NCI-H1092 (cell line): ENCODE measurements at places on chromosomes 7 and 10.

GRCh38 chr10:67017218-67017617, 91.4 kb downstream of the LRRTM3 start:
- no peak for DNase-seq

GRCh38 chr7:114048386-114049235, 129.8 kb upstream of the PPP1R3A start:
- DNase-seq, result no peak

GRCh38 chr10:50417886-50418830, 166.8 kb upstream of the ASAH2 start:
- DNase-seq, result no peak

GRCh38 chr7:99772565-99772964, 11.4 kb downstream of the CYP3A4 start:
- DNase-seq, result no peak

DNA sequence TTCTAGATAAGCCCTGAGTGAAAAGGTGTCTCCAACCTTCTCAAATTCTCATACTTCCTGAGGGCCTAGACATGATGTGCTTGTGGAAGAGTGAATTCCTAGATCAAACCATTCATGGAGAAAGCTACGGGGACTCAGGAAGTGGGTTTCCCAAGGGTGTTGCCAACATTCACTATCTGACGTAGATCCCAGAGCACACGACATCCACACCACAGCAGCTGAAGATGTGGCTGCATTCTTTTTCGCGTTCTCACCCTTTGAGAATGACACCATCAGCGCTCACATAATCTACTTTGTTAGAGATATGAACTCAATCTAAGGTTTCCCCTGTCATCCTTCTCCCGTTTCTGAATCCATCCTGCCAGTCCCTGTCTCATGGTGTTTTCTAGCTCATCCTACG, 290.8 kb downstream of the DNAJB6 start:
- DNase-seq, result no peak

DNA sequence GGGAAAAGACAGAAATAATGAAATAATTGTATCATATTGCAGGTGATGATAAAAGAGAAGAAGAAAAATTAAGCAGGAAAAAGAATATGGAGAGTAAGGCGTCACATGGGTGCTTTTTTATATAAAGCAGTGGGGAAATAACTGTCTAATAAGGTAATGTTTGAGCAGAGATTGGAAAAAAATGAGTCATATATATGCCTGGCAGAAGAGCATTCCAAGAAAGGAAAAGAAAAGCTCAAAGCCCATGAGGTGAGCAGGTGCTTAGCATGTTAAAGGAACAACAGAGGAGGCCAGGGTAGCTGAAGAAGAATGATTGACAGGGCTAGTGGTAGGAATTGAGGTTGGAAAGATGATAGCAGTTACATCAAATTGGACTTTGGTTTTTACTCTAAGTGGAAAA, 739.5 kb downstream of the SORCS1 start:
- DNase-seq, result no peak

GRCh38 chr10:99172128-99172738, 63.4 kb downstream of the HPSE2 start:
- DNase-seq, result no peak

DNA sequence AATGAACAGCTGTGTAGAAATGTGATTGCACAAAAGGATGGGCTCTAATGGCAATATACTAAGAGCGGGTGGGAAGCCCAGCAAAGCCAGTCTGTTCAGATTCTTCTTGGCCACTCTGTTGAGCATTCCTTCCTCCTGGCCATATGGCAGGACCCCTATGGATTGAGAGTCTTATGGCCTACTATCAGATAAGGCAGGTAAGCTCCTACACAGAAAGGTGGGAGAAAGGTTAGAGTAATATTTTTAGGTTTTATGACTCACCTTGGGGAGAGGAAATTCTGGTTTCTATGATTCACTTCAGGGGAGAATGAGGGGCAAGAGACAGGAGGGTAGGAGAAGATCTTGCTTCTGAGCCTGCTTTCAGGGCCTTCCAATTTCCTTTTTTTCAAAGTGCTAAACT, 15.1 kb upstream of the AKR1B10 start:
- no peak for DNase-seq

DNA sequence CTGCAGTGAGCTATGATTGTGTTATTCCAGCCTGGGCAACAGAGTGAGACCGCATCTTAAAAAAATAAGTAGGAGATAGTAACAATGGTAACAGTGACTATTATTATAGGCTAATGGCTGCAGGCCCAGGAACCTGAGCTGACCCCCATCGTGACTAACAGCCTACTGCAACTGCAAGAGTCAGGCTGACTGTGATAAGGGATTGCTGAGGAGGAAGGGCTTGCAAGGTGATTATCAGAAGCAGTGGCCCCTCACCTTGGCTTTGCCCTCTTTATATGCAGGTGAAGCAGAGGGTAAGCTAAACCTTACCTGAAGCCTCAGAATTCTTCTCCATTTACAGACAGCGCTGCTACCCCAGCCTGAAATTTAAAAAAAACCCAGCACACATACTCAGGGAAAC, 83.9 kb upstream of the SDK1 start:
- DNase-seq, result no peak

DNA sequence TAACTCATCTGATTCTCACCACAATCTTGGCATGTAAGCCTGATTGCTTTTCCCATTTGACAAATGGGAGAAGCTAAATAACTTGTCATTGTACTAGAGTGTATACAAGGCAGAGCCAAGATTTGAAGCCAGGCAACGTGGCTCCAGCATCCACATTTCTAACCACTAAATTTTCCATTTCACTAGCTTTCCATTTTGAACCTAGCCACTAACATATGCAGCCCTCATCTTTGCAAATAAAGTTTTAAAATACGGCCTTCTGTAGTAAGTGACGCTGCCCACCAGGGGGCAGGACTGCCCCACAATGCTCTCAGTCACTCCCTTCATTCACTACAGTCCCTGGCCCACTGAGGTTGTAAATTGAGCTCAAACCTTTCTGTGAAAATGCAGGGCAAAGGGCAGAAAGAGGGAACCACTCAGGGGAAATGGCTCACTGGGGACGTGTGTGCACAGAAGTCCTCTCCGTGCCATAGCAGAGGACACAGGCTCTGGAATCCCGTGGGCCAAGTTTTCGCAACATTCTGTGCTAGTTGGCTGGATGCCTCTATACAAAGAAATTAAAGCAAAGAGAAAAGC, 315.7 kb downstream of the TNS3 start:
- DNase-seq, result peak; percentile 16

GRCh38 chr10:81848514-81848913, 26.5 kb upstream of the NRG3 start:
- no peak for DNase-seq
